Mucosa of descending colon (tissue), 3 donors: ENCODE measurements at places on chromosomes 16 and 17. TPM values are rescaled to one million over a fixed set of nuclear protein-coding genes. Genes with fewer than 3 reads are reported as not detected.

Gene SEZ6L2
- 9.6 TPM for total RNA-seq

Gene CCL15
- total RNA-seq: 19.8 TPM

- no peak for DNase-seq
Measured at GRCh38 chr17:72487731-72488494, 367.1 kb downstream of the SOX9 start.

GRCh38 chr16:54174750-54175149 lies 111.8 kb downstream of the IRX3 start:
- no peak for DNase-seq

DNA sequence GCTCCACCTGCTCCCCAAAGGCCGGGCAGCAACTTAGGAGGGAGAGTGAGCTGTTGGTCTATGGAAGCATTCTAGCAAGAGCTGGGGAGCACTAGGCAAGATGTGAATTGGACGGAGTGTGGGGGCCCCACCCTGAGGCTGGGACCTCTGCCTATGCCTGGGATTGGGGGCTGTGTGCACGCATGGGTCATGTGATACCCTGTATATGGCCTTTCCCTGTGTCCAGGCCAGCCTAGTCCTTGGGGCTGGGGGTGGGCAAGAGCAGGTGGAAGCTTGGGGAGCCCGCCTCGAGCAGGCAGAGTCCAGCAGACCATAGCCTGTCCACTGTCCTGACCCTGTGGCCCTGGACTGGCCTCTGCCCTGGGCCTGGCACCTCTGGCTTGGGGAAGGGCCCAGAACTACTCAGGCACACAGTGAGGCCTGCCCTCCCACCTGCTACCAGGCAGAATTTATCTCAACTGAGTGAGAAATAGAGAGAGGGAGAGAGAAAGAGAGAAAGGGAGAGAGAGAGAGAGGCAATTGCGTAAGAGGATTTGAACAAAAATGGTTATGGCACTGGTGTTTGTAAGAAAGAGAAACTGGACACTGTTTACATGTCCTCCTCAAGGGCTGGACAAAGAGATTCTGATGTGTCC lies 19.1 kb downstream of the PDP2 start:
- peak; percentile 30 for DNase-seq

- no peak for DNase-seq
Measured at GRCh38 chr16:10081201-10081940, 100.9 kb downstream of the GRIN2A start.

DNA sequence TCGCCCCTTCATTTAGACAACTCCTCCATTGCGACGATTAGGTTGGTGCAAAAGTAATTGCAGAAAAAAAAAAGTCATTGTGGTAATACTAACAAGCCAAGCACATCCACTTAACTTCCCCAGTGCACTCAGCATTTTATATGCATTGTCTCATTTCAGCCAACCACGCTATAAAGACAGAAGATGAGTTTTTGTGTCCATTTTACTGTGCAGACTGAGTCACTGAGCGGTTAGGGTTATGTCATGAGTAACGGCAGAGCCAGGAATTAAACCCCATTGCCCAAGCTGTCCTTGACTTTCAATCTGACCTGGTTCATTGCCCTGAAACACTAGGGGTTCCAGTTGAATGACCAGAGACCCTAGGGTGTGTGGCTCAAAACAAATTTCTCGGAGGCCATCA lies 218.7 kb downstream of the XYLT1 start:
- no peak for DNase-seq

Gene GSDMA
- 0.22 TPM for total RNA-seq

Gene MON1B
- 54.8 TPM for total RNA-seq

- DNase-seq: no peak
Measured at GRCh38 chr16:72511171-72511570, 339.2 kb upstream of the PMFBP1 start.

Gene TUBB3
- 1.8 TPM for total RNA-seq

DNA sequence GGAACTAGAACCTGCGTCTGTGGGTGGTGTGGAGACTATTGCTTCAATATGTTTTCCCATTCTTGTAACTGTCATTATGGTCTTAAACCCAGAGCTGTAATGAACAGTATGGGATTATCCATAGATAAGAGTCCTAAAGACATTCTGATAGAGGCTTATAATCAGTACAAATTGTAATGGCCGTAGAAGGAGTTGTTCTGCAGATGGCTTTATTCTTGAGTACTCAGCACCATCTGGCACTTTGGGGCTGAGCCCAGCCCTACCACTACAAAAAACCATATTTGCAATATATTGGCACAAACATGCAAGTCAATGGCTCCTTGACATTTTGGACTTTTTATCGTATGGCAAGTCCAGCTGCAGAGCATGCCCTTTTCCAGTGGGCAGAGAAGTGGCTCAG lies 150.0 kb downstream of the HS3ST4 start:
- no peak for DNase-seq

GRCh38 chr17:2904135-2904534 lies 107.9 kb downstream of the RAP1GAP2 start:
- DNase-seq: no peak

DNA sequence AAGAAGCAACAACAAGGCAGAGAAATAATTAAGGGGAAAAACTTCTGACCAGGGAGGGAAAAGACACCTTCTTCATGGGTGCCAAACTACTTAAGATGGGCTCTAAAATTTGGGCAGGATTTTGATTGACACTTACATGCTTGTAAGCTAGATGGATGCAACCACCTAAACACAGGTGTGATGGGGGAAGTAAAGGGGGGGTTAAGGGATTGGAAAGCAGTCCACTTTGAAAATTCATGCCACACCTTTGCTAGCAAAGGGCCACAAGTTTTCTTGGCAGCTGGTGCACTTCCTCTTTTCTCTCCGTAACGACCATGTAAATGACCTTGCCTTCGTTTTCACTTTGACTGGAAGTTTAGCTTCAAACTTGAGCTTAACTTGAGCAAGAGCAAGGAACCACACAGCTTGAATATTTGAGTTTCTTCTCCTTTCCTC lies 14.3 kb upstream of the PRKAR1A start:
- DNase-seq: no peak

Gene SLC13A5
- total RNA-seq: not detected

Gene GJD3
- 0.81 TPM for total RNA-seq

Gene SLC25A19
- total RNA-seq: 15.6 TPM
